ENCODE measurements at places on chromosomes 13 and 19.

GRCh38 chr13:109381546-109382180 is 404.7 kb downstream of the IRS2 start:
- no peak for DNase-seq

DNA sequence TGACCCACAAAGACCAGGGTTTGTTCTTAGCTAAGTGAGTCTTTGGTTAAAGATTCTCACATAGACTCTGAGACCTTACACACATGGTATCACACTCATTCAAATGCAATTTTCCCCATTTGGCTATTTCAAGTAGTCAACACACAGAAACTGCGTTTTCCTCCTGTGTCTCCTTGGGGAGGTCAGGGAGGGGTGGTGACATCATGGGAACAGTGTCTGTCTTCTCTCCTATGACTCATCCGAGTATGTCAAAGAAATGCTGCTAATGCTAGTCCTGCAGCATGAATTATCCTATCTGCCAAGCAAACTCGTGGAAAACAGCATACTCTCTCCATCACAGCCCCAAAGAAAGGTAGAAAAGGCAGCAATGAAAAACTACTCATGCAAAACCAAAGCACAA is 100.2 kb downstream of the ENOX1 start:
- DNase-seq: no peak

GRCh38 chr19:35013820-35014754 is 14.0 kb downstream of the GRAMD1A start:
- no peak for DNase-seq

- DNase-seq: no peak
These were observed 56.5 kb downstream of the KLF2 start for GRCh38 chr19:16380943-16381755.

GRCh38 chr19:10418235-10418484 is 2.2 kb upstream of the PDE4A start:
- no peak for DNase-seq

GRCh38 chr13:45500492-45501174 is 35.9 kb downstream of the COG3 start:
- no peak for DNase-seq

DNA sequence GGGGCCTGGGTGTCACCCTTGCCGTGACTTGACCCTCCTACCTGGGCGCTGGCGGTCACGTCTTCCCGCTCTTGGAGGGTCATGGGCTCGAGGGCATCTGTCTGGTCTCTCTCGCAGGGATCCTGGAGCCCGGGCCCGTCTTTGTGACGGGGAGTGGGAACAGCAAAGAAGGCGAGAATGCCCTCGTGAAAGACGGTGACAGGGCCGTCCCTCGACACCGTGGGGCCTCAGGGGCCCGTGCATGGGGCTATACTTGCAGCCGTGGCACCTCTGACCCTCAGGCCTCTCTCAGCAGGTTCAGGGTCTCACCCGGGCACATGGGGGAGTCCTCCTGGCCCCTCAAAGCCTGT is 20.9 kb upstream of the MATK start:
- no peak for DNase-seq

DNA sequence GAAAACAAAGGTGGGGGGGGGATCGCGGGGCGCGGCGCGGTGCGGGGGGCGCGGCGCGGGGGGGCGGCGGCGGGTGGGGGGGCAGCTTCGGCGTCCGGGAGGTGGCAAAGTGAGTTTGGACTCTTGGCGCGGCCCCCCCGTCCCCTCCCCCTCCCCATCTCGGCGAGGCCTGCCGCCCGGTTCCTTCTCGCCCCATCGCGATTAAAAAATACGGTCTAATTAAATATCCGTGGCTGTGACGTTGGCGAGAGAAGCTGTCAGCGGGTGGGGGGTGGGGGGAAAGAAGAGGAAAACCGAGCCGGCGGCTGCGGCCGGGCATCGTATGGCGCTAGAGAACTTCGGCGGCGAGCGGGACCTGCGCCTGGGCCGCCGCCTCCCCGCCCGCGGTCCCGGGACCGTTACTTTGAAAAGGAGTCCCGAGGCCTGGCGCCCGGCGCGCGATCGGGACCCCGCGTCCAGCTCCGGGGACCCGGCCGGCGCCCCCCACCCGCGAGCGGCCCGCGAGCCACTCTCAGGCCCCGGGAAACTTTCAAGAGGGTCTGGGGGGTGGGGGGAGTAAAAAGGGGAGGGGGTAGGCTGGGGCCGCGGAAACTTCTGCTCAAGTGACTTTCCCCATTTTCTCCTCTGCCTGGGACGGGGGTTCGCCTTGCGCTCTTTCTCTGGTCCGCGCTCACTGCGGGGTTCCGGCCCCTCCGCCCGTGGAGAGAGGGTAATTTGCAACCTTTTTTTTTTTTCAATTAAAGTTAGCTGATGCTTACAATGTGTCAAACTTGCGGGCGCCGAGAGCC is 146.3 kb upstream of the ZNF536 start:
- no peak for DNase-seq

DNA sequence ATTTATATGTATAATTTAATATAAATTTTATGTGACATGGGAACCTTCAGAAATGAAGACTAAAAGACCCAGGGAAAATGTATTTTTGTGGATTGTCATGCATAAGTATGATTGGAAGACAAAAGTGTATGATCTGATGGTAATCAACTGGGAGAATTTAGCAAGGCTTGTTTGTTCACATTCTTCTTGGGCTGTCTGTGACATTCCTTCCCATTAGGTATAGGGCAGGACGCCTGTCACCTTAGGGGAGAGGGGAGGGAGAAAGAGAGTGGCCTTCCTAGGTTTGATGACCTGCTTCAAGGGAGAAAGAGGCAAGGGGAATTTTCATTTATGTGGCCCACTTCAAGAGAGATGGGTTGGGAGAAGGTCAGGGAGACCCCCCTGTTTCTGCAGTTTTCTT is 22.4 kb downstream of the PIBF1 start:
- DNase-seq: no peak

- DNase-seq: no peak
These were observed 530.6 kb downstream of the FGF9 start for GRCh38 chr13:22201375-22201925.

DNA sequence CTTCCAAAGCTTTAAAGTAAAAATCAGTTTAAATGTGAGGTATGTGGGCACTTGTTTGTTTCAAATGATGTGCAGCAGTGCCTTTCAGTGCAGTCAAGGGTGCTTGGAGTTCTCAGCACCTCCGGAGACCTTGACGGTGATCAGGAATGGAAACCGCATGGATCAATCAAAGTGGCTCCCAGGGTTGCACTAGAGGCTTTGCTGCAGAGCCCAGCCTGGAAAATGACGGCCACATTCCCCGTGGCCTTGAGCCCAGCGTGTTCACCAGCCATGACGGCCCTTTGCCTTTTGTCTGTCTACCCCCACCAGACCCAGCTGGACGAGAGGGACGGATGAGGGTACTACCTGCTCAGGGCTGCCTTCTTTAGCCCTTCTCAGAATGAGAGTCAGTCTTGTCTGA is 320.0 kb downstream of the TEX29 start:
- DNase-seq: no peak

GRCh38 chr19:51821921-51822320 is 27.0 kb downstream of the FPR3 start:
- no peak for DNase-seq

- DNase-seq: no peak
These were observed 152.6 kb upstream of the VSTM2B start for GRCh38 chr19:29372921-29373797.

DNA sequence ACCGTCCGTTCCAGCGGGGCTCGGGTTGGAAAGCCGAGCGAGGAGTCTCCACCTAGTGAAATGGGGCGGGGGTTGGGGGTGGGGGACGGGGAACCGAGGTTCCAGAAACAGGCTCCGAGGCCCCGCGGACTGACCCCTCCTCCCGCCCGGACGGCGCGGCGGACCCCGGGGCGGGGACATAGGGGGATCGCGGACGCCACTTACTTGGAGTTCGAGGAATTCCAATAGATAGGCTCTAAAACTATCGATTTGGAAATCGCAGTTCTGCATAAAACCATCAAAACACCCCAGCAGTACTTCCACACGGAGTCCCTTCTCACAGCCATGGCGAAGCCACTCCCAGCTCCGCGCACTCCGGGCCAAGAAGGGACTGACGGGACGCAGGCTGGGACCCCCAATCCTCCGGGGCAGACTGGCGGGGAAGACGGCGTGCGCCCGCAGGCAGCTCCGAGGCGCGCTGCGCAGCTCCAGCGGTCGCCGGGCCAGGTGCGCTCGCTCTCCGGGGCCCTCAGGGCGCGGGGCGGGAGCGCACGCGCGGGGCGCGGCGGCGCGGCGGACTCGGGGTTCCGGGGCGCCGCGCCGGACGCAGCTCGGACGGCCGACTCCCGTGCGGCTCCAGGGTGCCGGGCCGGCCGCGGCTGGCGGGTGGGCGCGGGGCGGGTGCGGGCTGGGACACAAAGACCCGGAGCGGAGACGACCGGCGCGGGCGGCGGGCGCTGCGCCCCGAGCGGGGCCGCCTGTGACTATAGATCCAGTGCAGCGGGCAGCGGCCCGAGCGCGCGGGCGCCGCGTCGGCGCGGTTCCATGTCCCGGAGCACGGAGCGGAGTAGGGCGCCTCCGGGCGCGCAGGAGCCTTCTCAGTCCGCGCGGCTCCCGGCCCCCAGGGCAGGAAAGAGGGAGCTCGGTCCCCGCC is 567 bp downstream of the EFNB2 start:
- no peak for DNase-seq

GRCh38 chr13:22486490-22486889 is 694.3 kb upstream of the SGCG start:
- DNase-seq: no peak

- DNase-seq: no peak
These were observed 26.3 kb downstream of the SHANK1 start for GRCh38 chr19:50693064-50693975.

- no peak for DNase-seq
These were observed 135.0 kb downstream of the IER2 start for GRCh38 chr19:13284929-13285928.

DNA sequence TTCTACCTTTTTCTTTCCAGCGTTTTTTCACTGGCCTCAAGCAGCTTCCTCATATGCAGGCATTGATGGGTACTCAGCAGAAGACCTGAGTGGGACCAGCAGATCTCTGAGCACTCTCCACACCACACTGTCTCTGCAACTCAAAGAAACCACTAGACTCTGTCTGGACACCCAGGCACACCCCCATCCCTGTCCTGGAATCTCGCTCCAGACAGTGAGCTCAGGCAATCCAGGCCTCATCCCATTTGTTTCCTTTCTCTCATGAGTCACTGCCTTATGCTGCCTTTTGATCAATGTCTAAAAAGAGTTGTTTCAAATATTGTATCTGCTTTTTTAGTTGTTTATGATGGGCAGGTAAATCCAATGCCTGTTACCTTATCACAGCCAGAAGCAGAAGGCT is 19.7 kb upstream of the POP4 start:
- no peak for DNase-seq

DNA sequence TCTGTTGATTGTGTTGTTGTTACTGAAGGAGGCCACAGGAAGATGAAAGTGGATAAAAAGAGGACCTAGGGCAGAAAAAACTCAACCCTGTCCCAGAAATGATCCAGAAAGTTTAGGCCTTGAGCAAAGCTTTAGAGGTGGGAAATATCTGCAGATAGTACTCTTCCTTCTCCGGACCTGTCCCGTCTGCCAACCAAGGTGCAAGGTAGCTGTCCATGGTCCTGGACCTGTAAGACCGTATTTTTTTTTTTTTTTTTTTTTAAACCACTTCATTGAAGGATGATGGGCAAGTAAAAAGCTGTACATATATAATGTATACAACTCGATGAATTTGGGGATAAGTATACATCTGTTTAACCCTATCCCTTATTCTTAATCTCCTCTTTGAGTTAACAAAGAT is 225.9 kb downstream of the OLFM4 start:
- no peak for DNase-seq

GRCh38 chr13:33512880-33513554 is 227.5 kb upstream of the STARD13 start:
- no peak for DNase-seq

- no peak for DNase-seq
These were observed 97.7 kb upstream of the VSTM2B start for GRCh38 chr19:29428071-29428470.

DNA sequence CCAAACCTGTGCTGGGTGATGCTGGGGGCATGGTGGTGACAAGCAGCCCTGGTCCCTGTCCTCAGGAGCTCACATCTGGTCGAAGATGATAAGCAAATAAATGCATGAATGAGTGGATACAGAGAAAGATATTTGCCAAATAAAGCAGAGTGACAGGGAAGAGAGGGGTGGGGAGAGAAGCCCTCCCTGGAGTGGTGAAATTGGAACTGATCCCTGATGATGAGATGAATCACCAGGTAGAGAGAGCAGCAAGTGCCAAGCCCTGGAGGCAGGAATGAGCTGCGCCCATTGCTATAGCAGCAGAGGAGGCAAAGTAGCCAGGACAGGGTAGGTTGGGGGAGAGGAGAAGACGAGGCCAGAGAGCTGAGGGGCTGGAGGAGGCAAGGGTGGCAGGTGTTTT is 13.7 kb downstream of the FXYD5 start:
- DNase-seq: no peak

GRCh38 chr13:52345048-52345447 is 60.9 kb downstream of the THSD1 start:
- DNase-seq: no peak

GRCh38 chr13:93964146-93964512 is 515.4 kb downstream of the DCT start:
- no peak for DNase-seq

- no peak for DNase-seq
These were observed 44.4 kb upstream of the NPAS1 start for GRCh38 chr19:46975011-46975924.

- DNase-seq: no peak
These were observed 19.8 kb downstream of the EPS8L1 start for GRCh38 chr19:55095260-55096060.

- DNase-seq: no peak
These were observed 10.1 kb downstream of the C19orf38 start for GRCh38 chr19:10858204-10858828.

- no peak for DNase-seq
These were observed 228.9 kb upstream of the IRS2 start for GRCh38 chr13:110015253-110015652.

DNA sequence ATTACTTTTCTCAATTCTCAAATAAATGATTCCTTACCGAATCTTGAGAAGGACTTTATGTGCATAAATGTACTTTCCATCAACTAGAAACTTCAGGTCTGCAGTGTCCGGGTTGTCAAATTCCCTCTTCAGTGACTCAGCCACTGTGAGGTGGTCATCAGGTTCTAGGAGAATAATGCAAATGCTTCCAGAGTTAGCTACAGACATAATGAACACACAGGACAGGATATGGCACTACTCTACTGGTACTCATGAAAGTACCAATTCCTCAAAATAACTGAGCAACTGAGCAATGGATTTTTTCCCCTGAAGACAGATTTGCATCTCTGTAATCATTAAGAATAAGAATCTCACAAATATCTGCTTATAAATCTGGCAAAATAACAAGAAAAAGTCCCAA is 31.2 kb downstream of the RCBTB2 start:
- DNase-seq: no peak

DNA sequence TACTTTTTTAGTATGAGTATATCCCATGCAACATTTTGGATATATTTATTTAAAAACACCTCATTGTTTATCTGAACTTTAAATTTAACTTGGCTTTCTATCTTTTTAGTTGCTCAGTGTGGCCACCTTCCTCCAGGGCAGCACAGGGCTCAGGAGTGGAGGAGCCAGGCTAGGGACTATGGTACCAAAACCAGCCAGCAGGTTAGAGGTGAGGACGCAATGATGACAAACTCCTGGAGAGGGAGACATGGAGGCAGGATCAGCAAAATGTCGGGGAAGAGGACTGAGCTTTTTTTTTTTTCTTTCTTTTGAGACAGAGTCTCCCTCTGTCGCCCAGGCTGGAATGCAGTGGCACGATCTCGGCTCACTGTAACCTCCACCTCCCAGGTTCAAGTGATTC is 29.6 kb upstream of the CALM3 start:
- no peak for DNase-seq

- no peak for DNase-seq
These were observed at the start of gene CCNA1 for GRCh38 chr13:36432106-36432544. Gene CCNA1 (plus strand): TSS chr13:36432495. CDS start chr13:36433057, 562 bp downstream.

GRCh38 chr19:52734331-52734892 is 432 bp downstream of the ZNF611 start:
- DNase-seq: no peak
